ENCODE measurements at places on chromosomes 2 and 18.

- DNase-seq, result no peak
Observed at GRCh38 chr2:178827739-178828485, 20.7 kb upstream of the TTN start.

GRCh38 chr2:66555501-66556324, 120.8 kb downstream of the MEIS1 start:
- DNase-seq, result no peak

DNA sequence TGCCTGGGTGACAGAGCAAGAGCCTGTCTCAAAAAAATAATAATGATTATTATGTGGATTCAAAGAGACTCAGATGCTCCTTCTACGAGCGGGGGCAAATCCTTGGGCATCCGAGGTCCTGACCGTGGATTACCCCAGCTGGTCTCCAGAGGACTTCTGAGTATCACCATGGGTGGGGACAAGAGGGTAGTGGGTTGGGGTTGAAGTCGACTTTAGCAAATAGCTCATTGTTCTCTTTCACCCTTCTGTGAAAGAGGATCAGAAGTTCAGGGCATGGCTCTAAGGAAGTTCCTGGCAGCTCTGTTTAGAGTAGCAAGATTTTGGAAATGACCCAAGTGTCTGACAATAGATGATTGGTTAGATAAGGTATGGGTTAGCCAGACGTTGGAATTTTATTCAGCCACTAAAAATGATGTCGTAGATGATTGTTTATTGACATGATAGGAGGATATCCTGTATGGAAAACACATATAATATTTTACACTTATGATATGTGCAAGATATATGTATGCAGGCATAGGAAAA, 59.0 kb upstream of the SPRED2 start:
- no peak for DNase-seq

- no peak for DNase-seq
Observed at GRCh38 chr2:118812552-118812951, 34.9 kb downstream of the EN1 start.

GRCh38 chr2:172639823-172640222, 83.9 kb downstream of the PDK1 start:
- no peak for DNase-seq

GRCh38 chr2:233248999-233249398, 2.5 kb upstream of the ATG16L1 start:
- DNase-seq, result peak; percentile 27

GRCh38 chr2:39490586-39490985, 53.5 kb upstream of the MAP4K3 start:
- DNase-seq, result no peak

GRCh38 chr2:204150721-204151120, 214.2 kb downstream of the ICOS start:
- DNase-seq, result no peak

- DNase-seq, result no peak
Observed at GRCh38 chr18:44396550-44396949, 284.1 kb upstream of the SETBP1 start.

DNA sequence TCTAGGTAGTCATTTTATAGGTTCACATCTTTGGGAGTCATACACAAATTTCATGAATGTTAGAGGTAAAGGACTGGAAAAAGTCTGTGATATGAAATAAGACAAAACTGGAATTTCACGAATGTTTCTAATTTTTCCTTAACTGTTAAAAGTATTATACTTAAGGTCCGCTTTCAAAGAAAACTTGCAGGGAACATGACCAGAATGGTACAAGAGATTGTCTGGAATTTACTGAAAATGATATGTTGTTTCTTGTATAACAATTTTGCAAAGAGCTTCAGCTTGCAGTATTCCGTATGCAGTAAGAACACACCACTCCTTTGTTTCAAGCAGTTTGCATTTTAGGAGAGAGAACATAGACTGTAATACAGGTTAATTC, 1.6 kb downstream of the DDX1 start:
- DNase-seq, result no peak

- DNase-seq, result no peak
Observed at GRCh38 chr2:168392024-168392423, 64.0 kb upstream of the CERS6 start.

DNA sequence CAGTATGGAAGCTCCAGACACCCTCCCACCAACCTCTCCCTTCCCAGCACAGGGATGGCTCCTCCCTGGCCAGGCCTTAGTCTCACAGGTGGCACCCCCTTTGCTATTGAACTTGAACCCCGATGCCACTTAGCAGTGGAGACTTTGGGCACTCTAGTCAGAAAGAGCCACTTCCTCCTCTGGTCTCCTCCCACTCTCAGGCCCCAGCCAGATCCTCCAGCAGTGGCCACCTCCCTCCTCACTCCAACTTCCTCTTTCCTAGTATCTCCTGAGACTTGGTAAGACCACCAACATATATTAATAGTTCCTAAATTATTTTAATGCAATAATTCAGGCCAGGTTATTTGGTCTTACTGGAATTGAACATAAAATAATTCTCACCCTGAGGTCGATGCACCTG, 437.2 kb upstream of the ID2 start:
- DNase-seq, result no peak

GRCh38 chr2:134108113-134108512, 145.8 kb upstream of the MGAT5 start:
- no peak for DNase-seq

DNA sequence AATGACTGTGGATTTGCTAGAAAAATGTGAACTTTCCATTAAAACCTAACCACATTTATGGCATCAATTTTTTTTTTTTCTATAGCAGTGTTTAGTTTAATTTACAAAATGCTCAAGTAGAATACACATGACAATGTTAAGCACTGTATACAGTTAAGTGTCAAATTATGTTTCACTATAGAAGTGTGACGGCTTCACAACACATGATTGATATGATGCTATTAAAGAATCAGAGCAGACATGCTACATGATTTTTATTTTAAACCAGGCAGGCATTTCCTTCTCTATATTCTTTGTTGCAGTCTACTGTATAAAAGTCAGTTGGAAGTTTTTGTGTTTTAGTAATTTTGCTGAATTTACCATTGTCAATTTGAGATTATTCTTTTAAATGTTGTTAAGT, 43.6 kb downstream of the PROKR1 start:
- DNase-seq, result no peak

DNA sequence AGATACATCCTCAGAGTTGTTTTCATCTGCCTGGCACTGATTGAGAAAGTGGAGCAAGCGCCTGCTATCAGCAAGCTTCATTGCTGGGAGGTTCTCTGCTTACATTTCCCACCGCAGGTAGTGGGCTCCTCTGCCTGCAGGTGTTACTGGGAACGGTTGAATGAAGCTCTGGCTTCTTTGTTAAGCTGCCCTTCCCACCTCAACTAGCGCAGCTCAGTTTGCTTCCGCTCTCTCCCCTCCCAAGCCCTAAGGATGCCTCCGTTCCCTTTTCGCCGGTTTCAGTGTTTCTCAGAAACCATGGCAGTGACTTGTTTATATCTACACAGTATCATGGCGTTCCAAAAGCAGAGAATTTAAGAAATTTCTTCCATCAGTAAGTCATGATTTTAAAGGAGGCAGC, 72.2 kb upstream of the B3GNT7 start:
- no peak for DNase-seq

DNA sequence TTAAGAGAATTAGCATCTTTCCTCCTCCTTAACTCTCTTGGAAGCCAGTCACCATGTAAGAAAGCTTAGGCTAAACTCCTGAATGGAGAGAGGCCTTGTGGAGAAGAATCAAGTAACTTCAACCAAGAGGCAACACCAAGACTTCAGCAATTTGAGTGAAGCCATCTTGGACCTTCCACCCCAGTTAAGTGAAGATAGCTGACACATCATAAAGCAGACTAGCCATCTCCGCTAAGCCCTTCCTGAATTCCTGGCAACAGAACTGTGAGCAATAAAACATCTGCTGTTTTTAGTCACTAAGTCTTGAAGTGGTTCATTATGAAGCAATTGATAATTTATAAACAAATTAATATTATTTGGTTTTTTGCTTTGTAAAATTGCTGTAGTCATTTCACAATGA, 1.5 kb upstream of the ZNF397 start:
- no peak for DNase-seq

DNA sequence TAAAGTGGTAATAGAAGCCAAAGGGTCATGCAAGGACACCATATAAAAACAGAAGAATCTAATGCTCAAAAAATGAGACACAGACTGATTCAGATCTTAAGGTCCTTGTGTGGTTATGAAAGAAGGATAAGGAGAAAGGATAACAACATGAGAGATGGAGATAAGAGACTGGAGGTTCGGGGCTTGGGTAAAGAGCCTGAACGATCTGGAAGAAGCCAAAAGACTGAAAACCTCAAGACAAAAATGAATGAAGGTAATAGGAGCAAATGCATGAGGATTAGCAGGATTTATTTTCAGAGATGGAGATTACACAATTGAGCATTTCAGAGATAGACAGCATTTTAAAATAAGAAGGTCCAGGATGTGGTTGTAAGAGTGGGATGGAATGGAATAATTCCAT, 26.1 kb downstream of the STK17B start:
- no peak for DNase-seq

- no peak for DNase-seq
Observed at GRCh38 chr18:54086046-54086802, 138.2 kb downstream of the MBD2 start.

DNA sequence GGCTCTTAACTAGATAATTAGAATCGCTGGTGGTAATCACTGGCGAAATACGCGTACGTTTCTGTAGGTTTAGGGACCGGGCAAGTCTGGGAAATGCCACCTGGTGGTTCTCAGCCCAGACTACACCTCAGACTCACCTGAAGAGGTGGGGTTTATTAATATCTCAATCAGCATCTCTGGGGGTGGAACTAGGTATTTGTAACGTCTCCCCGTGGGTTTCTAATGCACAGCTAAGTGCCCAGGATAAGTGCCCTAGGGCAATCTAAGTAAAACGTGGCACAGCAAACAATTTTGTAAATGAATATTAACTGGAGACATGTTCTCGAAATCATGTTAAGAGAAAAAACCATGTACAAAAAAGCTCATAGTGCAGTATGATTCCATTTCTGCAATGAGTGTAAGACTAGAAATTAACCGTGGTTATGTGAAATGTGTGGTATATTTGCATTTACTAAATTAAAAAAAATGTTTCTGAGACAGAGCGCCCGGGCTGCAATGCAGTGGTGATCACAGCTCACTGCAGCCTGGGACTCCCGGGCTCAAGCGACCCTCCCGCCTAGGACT, 760 bp upstream of the CNOT11 start:
- DNase-seq, result no peak

DNA sequence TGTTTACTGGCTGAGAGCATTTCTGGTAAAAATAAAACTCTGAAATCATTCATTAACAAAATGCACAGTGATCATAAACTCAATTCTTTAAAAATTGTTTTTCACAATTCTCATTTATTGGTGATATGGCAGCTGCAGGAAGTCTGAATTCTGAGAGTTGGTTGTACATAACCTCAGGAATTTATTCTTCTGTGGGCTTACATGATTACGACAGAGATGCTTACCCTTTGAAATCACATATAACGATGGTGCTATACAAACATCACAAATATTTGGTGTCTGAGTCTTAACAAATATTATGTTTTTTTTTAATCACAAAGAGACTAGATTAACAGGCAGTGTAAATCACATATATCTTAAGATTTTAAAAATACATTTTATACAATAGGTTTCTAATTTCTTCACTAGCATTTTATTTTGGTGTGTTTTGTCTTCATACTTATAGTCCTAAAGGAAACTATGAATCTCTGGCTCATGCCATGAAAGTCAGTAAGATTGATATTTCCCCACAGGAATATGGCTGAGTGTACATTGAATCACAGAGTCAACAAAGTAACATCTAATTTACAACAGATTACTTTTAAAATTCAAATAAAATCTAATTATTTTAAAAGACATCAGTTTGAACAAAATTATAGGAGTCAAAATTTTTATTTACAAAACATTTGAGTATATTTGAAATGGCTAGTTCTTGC, 318.8 kb upstream of the THUMPD2 start:
- no peak for DNase-seq

GRCh38 chr2:181264001-181264400, 193.2 kb upstream of the ITGA4 start:
- DNase-seq, result no peak

DNA sequence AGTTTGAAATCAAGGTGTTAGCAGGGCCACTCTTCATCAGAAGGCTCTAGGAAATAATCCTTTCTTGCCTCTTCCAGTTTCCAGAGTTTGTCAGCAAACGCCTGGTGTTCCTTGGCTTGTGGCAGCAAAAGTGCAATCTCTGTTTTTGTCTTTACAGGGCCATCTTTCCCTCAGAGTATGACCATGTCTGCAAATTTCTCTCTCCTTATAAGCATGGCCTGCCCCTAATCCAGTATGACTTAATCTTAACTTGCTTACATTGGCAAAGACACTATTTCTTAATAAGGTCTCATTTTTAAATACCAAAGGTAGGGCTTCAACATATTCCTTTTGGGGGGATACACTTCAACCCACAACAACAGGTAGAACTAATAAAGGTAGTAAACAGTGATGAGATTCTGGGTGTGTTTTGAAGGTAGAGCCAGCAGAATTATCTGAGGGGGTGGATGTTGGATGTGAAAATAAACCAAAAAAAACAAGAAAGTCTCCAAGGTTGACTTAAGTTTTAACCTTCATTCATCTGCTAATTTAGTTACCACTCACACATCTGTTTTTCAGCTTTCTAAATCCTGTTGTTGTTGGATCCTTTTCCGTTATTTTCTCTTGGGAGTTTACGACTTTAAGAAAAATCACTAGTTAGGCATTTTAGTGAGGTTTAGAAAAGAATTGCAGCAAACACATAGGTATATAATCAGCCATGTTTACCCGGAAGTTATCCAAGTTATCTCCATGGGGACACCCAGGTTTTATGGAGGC, 234.4 kb upstream of the FIGN start:
- DNase-seq, result no peak

DNA sequence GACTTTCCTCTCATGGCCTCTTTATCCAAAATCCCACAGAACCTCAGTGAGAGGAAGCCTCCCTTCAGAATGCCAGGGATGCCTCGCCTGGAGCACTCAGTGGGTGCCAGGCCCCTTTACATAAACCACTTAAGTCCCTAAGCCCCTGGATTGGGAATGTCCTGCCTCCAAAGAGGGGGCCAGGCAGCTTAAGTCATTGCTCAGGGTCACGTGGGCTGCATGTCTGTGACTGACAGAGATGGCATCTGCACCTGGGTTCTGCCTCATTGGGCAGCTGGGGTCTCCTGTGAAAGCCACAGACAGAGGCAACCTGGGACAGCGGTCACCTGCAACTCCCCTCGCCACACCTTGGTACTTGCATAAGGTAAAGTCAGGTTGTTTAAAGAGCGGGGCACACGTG, 93.5 kb downstream of the MYT1L start:
- DNase-seq, result no peak

- DNase-seq, result no peak
Observed at GRCh38 chr2:19848029-19848750, 53.6 kb downstream of the TTC32 start.

GRCh38 chr2:51079945-51080344, 48.0 kb upstream of the NRXN1 start:
- no peak for DNase-seq

All from SIG-M5 (cell line).